ENCODE measurements at places on chromosomes 16 and 17. TPM values are rescaled to one million over a fixed set of nuclear protein-coding genes. Genes with fewer than 3 reads are reported as not detected.

KRT34 gene
- under 0.01 TPM for total RNA-seq

CYGB gene
- 12.4 TPM for total RNA-seq

DNASE1L2 gene
- total RNA-seq: 0.77 TPM

KRT23 gene
- total RNA-seq: not detected

KRTAP2-1 gene
- total RNA-seq: not detected

GRCh38 chr16:81625544-81626153 is 153.4 kb upstream of the PLCG2 start:
- DNase-seq: no peak

GRCh38 chr16:27506771-27507170 is 42.9 kb downstream of the GTF3C1 start:
- no peak for DNase-seq

DNA sequence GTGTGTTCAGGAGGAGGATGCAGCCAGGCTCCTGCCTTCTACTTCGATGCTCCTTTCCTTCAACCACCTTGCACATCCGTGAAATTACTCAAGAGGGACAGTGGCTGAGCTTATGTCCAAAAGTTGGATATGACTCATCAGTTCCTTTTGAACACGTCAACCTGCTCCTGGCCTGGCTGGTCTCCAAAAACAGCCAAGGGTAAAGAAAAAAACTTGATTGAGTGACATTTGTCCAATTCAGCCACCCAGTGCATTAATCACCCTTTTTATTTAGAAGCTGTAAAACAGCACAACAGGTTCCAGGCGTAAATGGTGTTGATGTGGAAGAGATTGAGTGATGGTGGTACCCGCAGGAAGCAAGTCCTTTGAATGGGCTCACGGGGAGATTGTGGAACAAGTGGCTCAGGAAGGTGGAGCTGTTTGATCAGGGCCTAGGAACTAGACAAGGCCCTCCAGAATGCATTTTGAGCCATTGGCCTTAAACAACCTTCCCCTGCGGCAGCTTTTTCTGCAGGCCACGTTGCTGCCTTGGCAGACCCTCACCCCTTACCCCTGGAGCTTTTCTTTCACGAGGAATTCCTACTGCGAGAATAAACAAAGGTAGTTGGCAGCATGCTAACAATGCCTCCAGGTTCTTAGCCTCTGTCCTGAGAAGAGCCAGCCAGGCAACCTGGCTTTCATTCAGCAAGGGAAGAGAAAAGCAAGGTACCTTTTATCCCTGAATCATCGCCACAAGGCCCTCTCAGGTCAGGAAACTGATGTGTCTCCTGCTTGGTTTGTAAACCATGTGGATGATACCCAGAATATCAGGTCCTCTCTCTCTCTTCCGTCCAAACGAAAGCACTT is 173.3 kb upstream of the CACNG5 start:
- peak; percentile 63 for DNase-seq

- peak; percentile 84 for DNase-seq
Measured at GRCh38 chr16:11312718-11313492, 31.8 kb upstream of the PRM1 start.

- DNase-seq: no peak
Measured at GRCh38 chr16:23902748-23903414, 67.1 kb downstream of the PRKCB start.

GRCh38 chr16:78884204-78884603 is 716.3 kb downstream of the MAF start:
- DNase-seq: no peak

DNA sequence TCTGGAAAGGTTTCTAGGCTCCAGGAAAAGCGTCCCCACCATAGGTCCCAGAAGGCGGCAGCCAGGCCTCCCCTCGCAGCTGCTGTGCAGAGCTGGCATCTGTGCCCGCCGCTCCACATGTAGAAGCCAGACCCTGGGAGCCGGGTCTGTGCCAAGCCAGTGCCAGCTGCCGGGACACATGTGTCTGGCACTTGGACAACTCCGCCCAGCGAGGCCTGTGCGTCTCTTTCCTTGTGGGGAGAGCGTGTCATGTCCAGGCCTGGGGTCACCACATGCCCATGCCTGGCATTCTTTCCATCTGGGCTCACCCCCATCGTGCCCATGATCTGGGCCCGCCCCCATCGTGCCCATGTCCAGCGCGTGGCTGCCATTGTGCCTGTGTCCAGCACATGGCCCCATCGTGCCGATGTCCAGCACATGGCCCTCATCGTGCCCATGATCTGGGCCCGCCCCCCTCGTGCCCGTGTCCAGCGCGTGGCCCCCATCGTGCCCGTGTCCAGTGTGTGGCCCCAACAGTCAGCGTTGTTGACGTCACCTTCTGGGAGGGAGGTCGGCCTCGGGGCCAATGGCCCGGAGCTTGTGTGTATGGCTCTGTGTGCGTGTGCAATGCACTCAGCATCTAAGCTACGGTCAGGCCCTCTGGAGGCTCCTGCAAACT is 13.3 kb upstream of the ACSF3 start:
- DNase-seq: no peak

- no peak for DNase-seq
Measured at GRCh38 chr17:39688475-39688835, 598 bp upstream of the PGAP3 start.

GRCh38 chr17:49752508-49752907 is 11.4 kb downstream of the FAM117A start:
- DNase-seq: no peak

GRCh38 chr17:16189791-16190348 is 25.5 kb downstream of the NCOR1 start:
- no peak for DNase-seq

- DNase-seq: no peak
Measured at GRCh38 chr17:59601130-59601529, 18.6 kb upstream of the CLTC start.

DNA sequence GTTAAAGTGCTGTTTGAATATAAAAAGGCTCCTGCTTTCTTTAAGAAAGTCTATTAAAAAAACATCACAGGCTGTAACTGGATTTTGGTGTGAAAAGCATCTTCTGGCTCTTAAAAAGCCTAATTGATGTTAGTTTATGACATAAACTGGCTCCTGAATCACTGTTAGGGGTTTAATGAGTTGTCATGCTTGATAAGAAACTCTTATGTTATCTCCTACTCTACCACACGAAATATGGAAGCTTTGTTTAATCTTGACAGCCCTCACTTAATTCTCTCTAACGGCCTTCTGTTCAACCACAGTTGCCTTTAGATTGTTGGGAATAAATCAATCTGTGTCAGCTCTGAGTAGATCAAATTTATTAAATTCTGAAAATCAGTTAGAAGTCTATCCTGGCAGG is 51.5 kb downstream of the CPPED1 start:
- DNase-seq: no peak

GRCh38 chr16:8905795-8906591 is 23.8 kb downstream of the LITAFD start:
- DNase-seq: no peak

- DNase-seq: no peak
Measured at GRCh38 chr16:57680842-57681375, 12.8 kb downstream of the ADGRG3 start.

GRCh38 chr16:48365025-48365600 is 20.1 kb downstream of the SIAH1 start:
- no peak for DNase-seq

DNA sequence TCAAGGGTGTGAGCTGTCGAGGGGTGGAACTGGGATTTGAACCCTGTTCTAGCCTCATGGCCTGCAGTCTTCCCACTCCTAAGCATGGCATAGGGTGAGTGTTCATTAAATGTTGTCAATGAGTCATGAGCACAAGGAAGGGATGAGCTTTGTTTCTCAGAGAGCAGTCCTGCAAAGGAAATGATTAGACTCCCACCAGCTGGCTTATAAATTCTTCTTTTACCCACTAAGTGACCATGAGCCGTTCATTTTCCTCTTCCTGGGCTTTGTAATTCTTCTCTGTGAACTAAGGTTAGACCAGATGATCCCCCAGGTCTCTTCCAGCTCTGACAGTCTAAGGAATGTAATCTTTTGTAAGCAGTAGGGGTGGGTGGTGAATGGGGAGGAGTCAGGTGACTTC is 47.9 kb upstream of the HNF1B start:
- peak; percentile 76 for DNase-seq

DNA sequence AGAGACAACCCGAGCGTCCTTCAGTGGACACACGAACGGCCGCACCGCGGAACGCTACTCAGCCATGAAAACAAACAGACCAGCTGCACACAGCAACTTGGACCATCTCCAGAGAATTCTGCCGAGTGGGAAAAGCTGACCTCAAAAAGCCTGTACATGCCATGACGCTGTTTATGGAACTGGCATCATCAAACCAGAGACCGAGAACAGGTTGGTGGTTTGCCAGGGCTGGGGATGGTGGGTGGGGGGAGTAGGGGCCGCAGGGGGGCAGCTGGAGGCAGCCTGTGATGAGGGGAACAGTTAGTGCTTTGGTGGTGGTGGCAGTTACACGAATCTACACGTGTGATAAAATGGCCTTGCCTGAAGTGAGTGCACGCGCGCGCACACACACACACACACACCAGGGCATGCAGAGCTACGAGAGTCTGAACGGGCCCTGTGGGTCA is 169.8 kb downstream of the LAT start:
- peak; percentile 79 for DNase-seq

DNA sequence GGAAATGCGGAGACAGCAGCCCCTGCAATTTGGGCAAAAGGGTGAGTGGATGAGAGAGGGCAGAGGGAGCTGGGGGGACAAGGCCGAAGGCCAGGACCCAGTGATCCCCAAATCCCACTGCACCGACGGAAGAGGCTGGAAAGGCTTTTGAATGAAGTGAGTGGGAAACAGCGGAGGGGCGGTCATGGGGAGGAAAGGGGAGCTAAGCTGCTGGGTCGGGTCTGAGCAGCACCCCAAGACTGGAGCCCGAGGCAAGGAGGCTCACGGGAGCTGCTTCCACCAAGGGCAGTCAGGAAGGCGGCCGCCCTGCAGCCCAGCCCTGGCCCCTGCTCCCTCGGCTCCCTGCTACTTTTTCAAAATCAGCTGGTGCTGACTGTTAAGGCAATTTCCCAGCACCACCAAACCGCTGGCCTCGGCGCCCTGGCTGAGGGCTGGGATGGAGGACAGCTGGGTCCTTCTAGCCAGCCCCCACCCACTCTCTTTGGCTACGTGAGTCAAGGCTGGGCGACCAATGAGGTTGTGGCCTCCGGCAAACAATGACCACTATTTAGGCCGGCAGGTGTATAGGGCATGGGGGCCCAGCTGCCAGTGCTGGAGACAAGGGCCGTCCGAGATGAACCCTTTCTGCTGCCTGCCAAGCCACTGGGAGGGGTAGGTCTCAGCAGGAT is 507 bp downstream of the SERPINF1 start:
- peak; percentile 79 for DNase-seq

GRCh38 chr16:81315271-81316175 is 761 bp downstream of the GAN start:
- peak; percentile 43 for DNase-seq

DNA sequence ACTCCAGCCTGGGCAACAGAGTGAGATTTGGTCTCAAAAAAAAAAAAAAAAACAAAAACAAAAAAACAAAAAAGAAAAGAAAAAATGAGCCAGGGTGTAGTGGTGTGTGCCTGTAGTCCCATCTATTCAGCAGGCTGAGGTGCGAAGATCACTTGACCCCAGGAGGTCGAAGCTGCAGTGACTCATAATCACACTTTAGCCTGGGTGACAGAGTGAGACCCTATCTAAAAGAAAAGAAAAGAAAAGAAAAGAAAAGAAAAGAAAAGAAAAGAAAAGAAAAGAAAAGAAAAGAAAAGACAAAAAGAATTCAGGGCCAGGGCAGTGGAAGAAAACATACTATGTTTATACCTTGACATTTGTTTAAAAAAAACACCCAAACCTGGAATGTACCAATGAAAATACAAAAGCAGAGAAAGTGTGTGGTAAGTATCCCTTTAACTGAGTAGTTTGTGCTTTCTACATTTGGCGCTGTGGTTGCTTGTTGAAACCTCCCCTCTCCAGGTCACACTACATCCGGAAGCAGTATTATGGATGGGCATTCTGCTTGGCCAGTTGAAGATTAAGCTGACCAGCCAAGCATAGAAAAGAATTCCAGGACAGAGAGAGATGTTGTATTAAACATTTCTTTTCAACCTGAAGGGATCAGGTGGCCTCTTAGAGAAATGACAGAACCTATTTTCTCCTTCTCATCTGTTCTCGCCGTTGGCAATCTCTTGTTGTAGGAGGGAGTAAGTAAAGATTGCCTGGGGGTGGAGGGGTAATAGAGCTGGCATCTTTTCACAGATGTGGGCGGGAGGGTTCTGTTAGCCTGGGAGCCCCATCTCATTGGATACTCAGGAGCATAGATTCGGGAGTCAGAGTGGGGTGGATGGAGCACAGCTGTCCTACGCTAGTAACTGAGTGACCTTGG is 12.1 kb upstream of the PRKCB start:
- DNase-seq: no peak

DNA sequence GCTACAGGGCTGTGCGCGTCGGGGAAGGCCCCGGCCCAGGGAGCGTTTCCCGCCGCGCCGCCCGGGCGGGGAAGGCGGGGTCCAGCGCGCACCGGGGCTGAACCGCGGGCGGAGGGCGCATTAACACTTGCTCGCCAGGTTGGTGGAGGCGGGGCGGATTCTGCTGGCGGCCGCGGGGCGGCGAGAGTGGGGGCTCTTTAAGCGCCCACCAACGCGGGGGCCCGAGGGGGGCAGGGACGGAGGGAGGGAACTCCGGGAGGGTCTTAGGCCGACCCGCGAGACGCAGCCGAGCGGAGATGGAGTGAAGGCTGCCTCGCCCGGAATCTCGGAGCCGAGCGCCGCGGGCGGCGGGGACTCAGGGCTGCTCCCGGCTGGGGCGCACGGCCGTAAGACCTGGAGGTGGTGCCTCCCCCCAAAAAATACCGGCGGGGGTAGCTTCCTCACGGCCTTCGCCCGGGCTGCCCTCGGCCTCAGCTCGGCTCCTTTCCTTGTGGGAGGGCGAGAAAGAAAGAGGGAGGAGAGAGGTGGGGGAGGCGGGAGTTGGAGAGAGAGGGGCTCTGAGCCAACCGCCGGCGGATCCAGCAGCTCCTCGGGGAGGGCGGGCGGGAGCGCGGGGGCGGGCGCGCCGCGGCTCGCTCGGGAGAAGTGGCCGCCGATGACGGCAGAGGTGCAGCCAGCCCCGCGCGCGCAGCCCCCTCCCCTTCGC is 415 bp upstream of the FOXF1 start:
- DNase-seq: peak; percentile 96

DNA sequence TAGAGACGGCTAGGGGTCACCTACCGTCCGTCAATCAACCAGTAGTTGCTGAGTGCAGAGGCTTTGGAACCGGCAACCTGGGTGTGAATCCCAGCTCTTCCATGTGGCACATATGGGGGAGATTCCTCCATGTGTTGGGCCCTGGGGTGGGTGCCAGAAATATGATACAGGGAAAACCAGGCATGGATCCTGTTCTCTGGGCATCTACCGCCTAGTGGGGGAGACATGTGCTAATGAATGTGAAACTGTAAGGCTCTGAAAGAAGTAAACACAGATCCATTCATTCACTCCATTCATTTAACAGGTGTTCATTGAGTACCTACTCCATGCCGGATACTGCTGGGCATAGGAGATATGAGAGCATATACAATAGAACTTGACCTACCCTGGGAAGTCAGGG is 39.5 kb upstream of the SDK2 start:
- DNase-seq: no peak

GRCh38 chr16:57532266-57532625 is 4.1 kb downstream of the CCDC102A start:
- DNase-seq: no peak
